Activated CD4-positive, alpha-beta memory T cell treated with anti-CD3 and anti-CD28 coated beads, Interleukin-2, amount 10 ng/mL, durations not matched to agents 7 days and 5 days (primary cell): ENCODE measurements at places on chromosomes 11 and 22.

GRCh38 chr11:47056261-47056915, 119.8 kb downstream of the CSTPP1 start:
- no peak overlapping the region for H3K4me3 ChIP-seq
- H3K27me3 ChIP-seq = no peaks in the 10 kb centered on the region
- peaks cover 6% of the 10 kb centered on the region for H3K4me1 ChIP-seq
- peaks cover 4% of the 10 kb centered on the region for H3K36me3 ChIP-seq
- DNase-seq = no peak
- no peak overlapping the region for H3K27ac ChIP-seq

DNA sequence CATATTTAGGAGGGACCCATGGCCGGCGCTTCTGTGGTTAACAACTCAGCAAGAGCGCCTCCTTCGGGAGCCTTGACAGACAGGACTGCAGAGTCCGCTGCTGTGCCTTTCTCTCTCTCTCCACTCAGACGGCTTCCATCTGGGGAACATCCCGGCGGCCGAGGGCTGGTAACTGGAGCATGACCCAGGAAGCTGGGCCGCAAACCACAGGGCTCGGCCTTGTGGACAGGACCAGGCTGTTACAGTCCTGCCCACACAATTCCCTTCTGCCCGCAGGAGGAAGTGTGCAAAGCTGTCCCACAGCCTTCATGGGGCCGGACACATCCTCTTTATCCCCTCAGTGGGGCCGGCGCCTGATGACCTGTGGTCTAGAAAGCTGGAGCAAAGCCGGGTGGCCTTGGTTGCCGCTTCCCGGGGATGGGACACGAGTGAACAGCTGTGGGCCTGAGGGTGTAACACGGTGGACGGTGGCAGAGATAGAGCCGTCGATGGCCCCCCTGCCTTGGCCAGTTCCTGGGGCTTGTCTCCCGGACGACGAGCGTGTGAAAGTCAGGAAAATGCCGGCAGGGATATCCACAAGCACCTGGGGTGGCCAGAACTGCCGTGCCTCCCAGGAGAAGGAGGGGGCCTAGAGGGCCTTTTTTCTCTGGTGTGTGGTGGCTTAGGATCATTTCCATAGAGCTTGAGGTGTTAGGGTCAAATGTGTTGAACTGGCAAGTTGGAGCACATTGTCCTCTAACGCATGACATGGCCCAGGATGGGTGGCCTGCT, 50.1 kb downstream of the FBLN1 start:
- H3K4me1 ChIP-seq = no peaks in the 10 kb centered on the region
- no peak overlapping the region for H3K27ac ChIP-seq
- no peaks in the 10 kb centered on the region for H3K36me3 ChIP-seq
- peaks cover 2% of the 10 kb centered on the region for H3K27me3 ChIP-seq
- H3K4me3 ChIP-seq = no peak overlapping the region
- no peak for DNase-seq

- H3K36me3 ChIP-seq = no peaks in the 10 kb centered on the region
- DNase-seq = no peak
- peaks cover 7% of the 10 kb centered on the region for H3K27me3 ChIP-seq
- peaks cover 38% of the 10 kb centered on the region for H3K4me1 ChIP-seq
- H3K4me3 ChIP-seq = no peak overlapping the region
Observed at GRCh38 chr11:65932558-65932919, 12.7 kb upstream of the TSGA10IP start.

- H3K27ac ChIP-seq = no peak overlapping the region
- no peaks in the 10 kb centered on the region for H3K4me1 ChIP-seq
- DNase-seq = no peak
- no peak overlapping the region for H3K4me3 ChIP-seq
- no peaks in the 10 kb centered on the region for H3K27me3 ChIP-seq
- peaks cover 61% of the 10 kb centered on the region for H3K36me3 ChIP-seq
Observed at GRCh38 chr22:21970800-21971617, 11.6 kb downstream of the TOP3B start.

GRCh38 chr22:32776802-32777201, 24.7 kb upstream of the TIMP3 start:
- no peak overlapping the region for H3K4me3 ChIP-seq
- H3K4me1 ChIP-seq = no peaks in the 10 kb centered on the region
- no peaks in the 10 kb centered on the region for H3K27me3 ChIP-seq
- no peak overlapping the region for H3K27ac ChIP-seq
- no peak for DNase-seq
- no peaks in the 10 kb centered on the region for H3K36me3 ChIP-seq
